Erythroblast (primary cell): ENCODE measurements at places on chromosomes 11 and 22.

DNA sequence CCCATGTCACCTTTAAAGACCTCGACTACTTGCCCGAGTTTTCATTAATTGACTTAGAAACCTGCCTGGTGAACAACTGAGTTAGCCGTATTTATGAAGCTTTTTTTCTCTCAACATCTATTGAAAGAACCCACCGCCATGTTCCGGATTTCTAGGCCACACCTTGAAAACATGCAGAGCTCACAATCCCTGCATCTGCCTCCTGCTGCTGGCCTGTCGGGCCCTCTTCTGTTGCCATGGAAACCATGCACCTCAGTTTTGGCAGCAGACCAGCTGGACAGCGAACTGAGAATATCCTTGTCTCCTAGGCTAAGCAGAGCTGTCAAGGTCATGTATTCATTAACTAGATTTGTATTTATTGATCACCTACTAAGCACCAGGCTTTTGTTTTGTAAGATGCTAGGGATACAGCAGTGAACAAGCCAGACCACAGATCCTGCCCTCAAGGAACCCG, 4.3 kb upstream of the PATZ1 start:
- DNase-seq, result peak; percentile 32

DNA sequence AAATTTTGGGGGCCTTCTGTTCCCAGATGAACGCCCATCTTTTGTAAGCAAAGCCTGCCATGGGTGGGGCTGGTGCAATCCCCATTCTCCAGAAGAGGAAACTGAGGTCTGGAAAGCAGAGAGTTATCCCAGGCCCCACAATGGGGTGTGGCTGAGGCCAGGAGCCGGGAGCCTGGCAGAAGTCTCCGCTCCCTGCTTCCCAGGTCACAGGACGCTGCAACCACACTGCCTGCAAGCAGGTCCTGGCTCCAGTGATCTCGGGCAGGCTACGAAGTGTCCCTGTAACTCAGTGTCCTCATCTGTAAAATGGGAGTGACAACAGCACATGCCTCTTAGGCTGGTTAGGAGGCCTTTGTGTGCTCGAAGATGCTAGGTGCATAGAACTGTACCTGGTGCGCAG, 1.7 kb downstream of the PLCB3 start:
- no peak for DNase-seq

DNA sequence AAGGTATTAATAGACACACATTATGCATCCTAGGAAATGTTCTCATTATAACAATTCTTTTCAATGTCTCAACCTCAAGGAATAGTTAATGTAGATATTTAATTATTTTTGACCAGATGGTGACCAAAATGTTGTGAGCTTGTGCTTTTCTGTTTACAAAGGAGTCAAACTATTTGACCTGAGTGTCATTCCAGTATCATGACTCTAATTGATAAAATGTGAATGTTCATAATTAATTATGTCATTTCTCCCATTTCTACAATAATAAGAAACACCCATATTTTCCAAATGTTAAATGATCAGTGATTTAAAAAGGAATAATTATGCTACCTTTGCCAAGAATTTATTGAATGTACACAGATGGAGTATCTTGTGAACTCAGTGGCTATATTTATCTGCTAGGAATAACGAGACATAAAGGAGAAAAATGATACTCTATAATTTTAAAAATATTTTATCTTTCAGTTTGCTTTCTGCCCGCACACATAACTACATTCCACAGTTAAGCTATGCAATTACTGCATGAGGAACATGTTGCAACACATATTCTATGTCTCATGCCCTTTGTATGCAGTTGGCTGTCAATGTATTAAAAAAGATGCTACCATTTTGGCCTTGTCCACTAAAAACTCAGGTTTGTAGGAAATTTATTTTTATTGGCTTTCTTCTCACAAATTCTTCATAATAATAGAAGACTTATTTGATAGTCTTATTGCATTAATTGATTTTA, 376.7 kb upstream of the CCDC179 start:
- no peak for DNase-seq

- DNase-seq, result no peak
Observed at GRCh38 chr11:134499990-134500389, 87.9 kb upstream of the B3GAT1 start.

- DNase-seq, result no peak
Observed at GRCh38 chr22:27614006-27614649, 187.4 kb downstream of the MN1 start.
